ENCODE measurements at places on chromosomes 7 and 10.
A peak's percentile ranks its signal among the peaks of the same experiment; 100 is the strongest.

GRCh38 chr7:108322925-108323832 lies 133.1 kb downstream of the NRCAM start:
- DNase-seq, result no peak

GRCh38 chr10:95552679-95553342 lies 8.4 kb downstream of the SORBS1 start:
- no peak for DNase-seq

- DNase-seq, result no peak
Measured at GRCh38 chr10:45255706-45256105, 59.7 kb downstream of the OR13A1 start.

DNA sequence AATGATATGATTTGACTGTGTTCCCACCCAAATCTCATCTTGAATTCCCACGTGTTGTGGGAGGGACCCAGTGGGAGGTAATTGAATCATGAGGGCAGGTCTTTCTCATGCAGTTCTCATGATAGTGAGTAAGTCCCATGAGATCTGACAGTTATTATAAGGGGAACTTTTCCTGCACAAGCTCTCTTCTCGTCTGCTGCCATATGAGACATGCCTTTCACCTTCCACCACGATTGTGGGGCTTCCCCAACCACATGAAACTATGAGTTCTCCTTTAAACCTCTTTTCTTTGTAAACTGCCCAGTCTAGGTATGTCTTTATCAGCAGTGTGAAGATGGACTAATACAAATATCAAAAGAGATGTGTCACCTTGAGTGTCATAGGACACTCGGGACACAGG lies 502.7 kb upstream of the PODXL start:
- DNase-seq, result no peak

DNA sequence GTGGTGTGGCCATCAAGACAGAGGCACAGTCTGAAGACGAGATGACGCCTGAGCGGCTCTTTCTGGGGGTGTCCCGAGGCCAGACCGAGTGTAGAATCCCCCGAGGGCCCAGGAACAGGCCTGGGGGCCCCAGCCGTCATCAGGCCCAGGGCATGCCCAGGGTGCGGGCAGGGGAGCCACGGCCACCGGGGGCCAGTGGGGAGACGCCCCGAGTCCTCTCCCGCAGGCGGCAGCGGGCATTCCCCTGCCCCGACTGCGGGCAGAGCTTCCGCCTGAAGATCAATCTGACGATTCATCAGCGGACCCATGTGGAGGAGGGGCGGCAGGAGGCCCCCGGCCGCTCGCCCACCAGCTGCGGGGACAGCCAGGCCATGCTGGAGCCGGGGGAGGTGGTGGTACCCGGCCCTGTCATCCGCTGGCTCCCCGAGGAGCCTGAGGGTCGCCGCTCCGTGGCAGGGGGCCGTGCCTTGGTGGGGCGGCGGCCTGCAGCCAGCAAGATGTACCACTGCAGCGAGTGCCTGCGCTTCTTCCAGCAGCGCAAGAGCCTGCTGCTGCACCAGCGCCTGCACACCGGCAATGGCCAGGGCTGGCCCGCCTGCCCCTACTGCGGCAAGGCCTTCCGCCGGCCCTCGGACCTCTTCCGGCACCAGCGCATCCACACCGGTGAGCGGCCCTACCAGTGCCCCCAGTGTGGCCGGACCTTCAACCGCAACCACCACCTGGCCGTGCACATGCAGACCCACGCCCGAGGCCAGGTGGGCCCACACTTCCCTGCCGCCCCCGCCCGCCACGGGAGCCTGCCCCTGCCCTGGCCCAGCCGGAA lies 19.7 kb downstream of the ZNF783 start:
- no peak for DNase-seq

DNA sequence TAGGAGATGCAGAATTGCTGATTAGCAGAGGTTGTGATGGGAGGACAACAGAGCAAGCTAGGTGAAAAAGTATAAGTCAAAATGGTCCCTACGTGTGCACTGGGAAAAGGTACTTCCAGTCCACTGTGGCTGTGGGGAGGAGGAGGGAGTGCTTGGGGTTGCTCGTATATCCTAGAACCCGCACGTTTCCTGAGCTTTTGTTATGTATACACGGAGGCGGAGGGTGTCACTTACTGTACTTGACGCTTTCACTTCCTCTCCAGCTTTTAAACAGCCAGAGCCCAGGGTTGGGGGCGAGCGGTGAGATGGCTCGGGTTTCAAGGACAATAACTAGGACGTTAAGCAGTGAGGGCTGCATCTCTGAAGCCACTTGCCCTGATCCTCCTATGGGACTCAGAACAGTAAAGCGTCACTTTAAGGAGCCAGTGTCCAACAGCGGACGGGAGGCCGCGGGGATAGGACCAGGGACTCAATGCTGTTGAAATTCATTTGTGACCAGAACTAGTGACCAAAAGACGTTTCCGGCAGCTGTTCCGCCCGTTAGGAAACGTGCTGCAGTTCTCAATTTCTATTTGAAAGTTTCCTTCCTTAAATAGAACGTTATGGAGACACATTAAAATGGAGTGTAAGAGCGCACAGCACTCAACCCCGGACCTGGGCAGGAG lies 985 bp upstream of the ETV1 start:
- no peak for DNase-seq

- DNase-seq, result no peak
Measured at GRCh38 chr7:51158211-51158610, 158.4 kb downstream of the COBL start.

GRCh38 chr10:614790-615582 lies 74.5 kb downstream of the DIP2C start:
- no peak for DNase-seq

DNA sequence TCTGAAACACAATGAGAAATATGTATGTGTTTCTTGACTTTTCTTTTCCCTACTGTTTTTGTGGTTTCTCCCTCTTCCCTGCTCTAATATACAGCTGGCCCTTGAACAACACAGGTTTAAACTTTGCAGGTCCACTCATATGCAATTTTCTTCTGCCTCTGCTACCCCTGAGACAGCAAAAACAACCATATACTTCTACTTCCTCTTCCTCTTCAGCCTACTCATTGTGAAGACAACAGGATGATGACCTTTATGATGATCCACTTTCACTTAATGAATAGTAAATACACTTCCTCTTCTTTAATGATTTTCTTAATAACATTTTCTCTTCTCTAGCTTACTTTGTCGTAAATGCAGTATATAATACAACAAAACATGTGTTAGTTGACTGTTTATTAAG lies 35.0 kb upstream of the DGKB start:
- DNase-seq, result no peak

- no peak for DNase-seq
Measured at GRCh38 chr7:4461531-4461930, 220.6 kb upstream of the FOXK1 start.

GRCh38 chr10:44761076-44761475 lies 150.1 kb upstream of the TMEM72 start:
- no peak for DNase-seq

DNA sequence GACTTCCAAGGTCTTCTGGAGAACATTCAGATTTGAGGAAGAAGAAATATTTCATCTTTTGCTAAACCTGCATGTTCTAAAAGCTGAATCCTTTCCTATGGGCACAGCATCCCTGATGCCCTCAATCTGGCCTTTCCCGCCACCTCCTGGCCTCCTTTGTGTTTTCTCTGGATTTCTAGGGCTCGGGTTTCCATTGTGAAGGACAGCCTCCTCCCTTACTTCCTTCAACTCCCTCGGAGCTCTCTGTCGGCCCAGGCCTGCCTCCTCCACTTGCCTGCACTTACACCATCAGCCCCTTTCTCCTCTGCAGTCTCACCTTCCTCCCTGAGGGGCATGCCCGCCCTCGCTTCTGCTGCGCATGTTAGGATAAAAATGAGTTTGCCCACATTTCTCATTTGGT lies 75.4 kb downstream of the WIPF3 start:
- no peak for DNase-seq

GRCh38 chr7:75987026-75987804 lies 7.2 kb downstream of the TMEM120A start:
- no peak for DNase-seq

- no peak for DNase-seq
Measured at GRCh38 chr7:36264123-36264801, 111.2 kb downstream of the EEPD1 start.

- DNase-seq, result no peak
Measured at GRCh38 chr10:79170993-79171392, 102.2 kb downstream of the ZMIZ1 start.

GRCh38 chr7:142355328-142355727 lies 97.5 kb upstream of the PRSS58 start:
- DNase-seq, result no peak

DNA sequence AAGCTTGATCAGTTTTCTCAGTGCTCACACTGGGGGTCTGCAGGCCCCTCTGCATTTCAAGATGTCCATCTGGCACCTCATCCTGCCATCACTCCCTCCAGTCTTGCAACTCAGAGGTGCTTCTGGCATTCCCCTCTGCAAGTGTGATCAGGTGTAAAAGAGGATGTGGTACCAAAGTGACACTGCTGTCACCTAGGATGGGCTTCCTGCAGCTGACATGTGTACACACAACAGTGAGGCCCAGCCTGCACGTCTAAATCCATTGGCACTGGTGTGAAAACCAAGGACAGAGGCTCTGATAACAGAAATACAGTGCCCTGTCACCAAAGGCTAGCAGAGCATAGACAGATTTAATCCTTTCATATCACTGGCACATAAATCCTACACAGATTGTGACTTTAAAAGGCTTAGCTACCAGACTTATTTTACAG lies 162.5 kb upstream of the CELF2 start:
- DNase-seq, result no peak

DNA sequence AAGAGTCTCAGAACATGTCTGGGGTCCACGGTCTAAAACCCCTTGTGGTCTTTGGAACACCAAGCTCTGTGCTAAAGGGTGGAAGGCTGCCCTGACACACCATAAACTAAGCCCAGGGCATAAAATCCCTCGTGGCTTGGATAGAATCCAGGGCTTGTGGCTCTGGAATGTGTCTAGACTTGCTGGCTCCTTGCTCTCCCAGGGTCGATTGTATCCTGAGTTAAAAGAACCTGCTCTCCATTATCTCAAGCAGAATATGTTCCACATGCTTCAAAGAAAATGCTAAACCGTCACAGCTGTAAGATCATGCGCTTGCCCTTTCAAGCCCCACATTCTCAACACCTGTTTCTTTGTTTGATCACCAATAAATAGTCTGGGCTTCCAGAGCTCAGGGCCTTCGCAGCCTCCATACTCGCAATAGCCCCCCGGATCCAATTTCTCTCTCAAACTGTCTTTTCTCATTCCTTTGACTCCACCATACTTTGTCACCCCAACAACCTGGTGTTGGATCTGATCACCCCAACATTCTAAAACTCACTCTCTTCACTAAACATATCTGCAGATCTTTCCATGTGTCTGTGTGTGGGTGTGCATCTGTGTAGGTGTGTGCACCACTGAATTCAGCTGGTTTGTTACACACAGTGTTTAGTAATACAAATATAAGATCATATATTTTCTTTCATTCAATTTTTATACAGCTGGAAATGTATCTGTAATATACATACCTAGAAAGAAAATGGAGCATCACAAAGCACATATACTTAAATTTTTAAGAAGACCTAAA lies 238.5 kb downstream of the ZMYND11 start:
- no peak for DNase-seq

GRCh38 chr10:6062101-6062771 lies at the start of gene IL2RA:
TSS of gene IL2RA (minus strand) at chr10:6062367. CDS start at chr10:6062151, 216 bp downstream.
- no peak for DNase-seq

- no peak for DNase-seq
Measured at GRCh38 chr7:114153700-114154099, 234.9 kb upstream of the PPP1R3A start.

- DNase-seq, result no peak
Measured at GRCh38 chr7:139033346-139034114, 2.3 kb downstream of the ZC3HAV1L start.

DNA sequence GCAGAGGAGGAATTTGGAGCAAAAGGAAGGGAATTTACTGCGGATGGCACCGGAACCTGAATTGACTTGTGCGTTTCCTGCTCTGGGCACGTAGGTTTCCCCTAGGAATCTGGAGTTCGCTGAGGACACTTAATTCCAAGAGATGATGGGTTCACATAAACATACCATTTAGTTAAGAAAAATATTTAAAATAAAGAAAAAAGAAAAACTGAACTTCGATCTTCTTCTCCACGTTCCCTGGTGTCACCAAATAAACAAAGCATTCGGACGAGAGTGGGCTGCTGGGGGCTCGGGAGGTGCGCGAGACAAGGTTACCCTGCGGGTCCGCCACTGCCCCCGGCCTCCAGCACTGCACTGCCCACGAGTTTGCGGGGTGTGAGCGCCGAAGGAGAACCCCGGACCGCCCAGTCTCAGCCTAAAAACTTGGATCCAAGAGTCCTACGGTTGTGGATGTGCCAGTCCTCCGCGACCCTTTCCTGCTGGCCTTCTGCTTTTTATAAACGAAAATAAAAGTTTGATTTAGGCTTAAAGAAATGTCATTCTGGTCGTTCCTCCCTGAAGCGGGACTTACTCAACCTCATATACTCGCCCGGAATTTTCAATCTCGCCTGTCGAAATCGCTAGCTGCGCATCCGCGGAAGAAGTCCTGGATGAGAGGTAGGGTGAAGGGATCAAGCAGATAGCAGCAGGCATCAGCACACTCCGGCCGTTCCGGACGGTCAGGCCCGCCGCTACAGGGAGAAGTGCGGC lies 30.3 kb downstream of the SKIDA1 start:
- DNase-seq, result no peak

- no peak for DNase-seq
Measured at GRCh38 chr7:114081606-114082425, 163.0 kb upstream of the PPP1R3A start.

GRCh38 chr7:72924386-72924732 lies 536 bp upstream of the POM121 start:
- DNase-seq, result no peak

- DNase-seq, result peak; percentile 24
Measured at GRCh38 chr7:102279537-102280400, 6.9 kb upstream of the SH2B2 start.

GRCh38 chr10:64345856-64346255 lies 824.7 kb downstream of the REEP3 start:
- no peak for DNase-seq

DNA sequence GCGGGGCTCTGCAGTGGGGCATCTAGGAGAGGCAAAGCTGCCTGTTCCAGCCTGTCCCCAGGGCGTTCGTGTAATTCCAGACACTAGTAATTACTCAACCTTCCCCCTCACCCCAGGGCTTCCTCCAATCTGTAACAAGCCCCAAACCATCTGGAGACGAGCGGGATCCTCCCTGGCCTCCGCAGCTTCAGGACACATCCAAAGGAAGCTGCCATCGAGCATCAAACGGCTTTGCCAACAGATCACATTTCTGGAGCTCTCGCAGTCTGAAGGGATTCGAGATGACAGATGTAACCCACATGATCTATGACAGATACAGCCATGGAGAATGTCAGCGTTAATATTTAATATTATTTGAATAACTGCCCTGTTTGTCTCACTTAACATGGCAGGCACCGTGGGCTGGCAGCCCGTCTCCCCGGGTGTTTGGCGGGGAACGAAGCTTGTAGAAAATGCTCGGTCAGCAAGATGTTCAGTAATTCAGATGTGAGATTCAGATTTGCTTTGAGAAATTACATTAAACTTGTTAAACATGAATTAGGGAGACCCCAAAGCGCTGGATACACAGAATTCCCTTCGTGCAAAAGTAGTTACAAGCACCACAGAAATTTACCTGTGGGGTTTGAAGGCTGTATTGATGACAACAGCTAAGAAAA lies 108.5 kb upstream of the C7orf33 start:
- DNase-seq, result no peak

GRCh38 chr7:506921-507622 lies 12.6 kb downstream of the PDGFA start:
- no peak for DNase-seq
